ENCODE measurements at places on chromosomes 6 and 20.

- ATAC-seq = no peak
Observed at GRCh38 chr6:16157492-16157891, 28.6 kb downstream of the MYLIP start.

- ATAC-seq = no peak
Observed at GRCh38 chr20:61369731-61370520, 117.9 kb downstream of the CDH4 start.

DNA sequence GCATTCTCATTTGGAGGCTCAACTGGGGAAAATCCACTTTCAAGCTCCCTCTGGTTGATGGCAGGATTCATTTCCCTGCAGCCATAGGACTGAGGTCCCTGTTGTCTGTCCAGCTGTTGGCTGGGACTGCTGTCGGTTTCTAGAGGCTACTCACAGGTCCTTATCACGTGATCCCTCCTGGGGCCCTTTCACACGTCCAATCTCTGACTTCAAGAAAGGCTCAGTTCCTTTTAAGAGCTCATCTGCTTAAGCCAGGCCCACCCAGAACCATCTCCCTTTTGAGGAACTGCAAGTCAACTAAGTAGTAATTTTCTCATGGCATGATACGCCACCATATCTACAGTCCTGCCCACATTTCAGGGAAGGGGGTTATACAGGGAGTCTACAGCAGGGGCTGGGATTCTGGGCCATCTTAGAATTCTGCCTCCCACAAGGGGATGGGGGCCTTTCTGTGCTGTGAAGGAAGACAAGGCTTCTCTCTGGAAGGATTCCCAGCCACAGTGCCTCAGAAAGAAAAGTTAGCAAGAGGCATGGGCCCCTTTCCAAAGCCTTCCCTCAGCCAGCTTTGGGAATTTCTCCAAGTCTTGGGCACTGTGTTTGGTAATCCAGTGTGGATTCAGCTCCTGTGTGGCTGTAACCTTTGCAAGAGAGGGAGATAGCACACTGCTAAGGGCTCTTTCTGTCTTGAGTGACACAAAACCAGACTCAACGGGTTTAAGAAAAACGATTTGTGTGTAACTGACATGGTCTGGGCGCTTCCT is 66.4 kb downstream of the CTCFL start:
- ATAC-seq = no peak

DNA sequence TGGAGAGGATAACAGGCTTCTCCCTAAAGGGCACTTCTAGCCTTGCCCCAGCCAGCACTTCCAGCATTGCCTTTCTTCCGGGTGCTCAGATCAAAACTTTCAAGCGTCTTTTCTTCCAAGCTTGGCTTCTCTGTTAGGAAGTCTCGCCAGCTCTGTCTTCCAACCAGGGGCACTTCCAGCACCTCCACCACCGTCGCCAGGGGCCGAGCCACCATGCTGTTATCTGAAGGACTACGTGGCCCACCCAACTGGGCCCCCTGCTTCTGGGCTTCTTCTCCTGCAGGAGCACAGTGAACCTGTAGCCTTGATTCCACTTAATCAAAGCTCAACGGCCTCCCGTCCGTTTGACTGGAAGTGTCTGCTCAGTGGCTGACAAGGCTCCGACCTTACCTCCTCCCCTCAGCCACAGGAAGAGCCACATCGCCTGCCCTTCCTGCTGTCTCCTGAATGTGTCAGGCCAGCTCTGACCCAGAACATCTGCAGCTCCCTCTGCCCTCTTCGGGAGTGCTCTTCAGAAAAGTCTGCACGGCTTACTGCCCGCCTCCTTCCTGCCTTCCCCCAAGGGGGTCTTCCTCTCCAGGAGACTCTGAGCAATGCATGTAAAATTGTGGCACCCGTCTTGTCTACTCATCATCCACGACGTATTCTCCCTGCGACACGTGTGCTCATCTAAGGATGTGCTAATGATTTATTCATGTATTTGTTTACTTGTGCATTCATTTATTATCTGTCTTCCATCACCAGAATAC is 527.0 kb downstream of the CDH26 start:
- no peak for ATAC-seq
